HFF-Myc (cell line): ENCODE measurements at places on chromosomes 6 and 20.

DNA sequence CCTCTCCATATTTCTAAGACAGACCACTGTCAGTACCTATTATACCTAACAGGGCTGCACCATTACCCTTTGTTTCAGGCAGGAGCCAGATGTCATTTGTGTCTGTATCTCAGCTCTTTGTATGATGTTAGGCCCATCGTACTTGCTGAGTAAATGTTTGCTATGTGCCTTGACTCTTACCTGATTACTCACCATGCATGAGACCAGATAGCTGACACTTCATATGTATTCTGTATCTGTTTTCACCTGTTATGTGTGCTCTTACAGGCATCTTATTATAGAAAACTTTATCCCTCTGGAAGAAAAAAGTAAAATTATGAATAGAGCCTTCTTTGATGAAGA lies 31.7 kb upstream of the ASXL1 start:
- no peak for DNase-seq

- DNase-seq: no peak
These were observed 35.4 kb downstream of the CEP250 start for GRCh38 chr20:35490736-35491181.

- no peak for DNase-seq
These were observed 38.4 kb upstream of the TBXT start for GRCh38 chr6:166206066-166206465.

DNA sequence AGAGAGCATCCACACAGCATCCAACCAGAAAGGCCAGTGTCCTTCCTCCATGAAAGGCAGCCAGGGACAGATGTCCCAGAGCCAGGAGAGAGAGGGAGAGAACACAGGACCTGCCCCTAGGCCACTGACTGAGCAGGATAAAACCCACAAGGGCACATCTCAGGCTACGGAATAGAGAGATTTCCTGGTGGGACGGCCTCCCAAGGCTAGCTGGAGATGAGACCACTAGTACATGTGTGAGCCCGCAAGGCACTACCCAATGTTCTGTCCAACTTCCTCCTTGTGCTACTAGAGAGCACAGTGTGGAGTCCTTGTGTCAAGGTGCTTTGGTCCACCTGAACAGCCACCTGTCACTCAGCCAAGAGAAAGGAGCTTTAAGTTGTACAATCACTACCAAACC lies 44.2 kb downstream of the PLCG1 start:
- DNase-seq: no peak

- DNase-seq: no peak
These were observed 114.3 kb upstream of the CD93 start for GRCh38 chr20:23200413-23200812.

GRCh38 chr20:37531856-37532255 lies 4.2 kb upstream of the BLCAP start:
- no peak for DNase-seq

DNA sequence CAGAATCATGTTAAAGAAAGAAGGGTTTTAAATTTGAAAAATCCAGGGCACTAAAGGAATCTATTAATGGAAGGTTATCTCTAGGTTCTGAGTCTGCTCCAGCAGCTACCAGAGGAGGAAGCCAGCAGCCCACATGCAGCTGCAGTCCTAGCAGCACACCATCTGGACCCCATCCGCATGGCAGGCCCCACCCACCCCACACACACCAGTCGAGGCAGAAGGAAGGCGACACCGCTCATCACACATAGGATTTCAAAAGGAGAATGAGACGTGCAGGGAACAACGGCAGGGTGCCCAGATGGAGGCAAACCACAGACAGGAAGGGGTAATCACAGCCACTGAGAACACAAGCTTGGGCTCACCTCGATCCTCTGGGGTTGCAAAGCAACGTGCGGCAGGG lies 78.9 kb downstream of the GINS1 start:
- peak; percentile 61 for DNase-seq

- DNase-seq: no peak
These were observed 37.0 kb downstream of the AKAP7 start for GRCh38 chr6:131172222-131172621.

DNA sequence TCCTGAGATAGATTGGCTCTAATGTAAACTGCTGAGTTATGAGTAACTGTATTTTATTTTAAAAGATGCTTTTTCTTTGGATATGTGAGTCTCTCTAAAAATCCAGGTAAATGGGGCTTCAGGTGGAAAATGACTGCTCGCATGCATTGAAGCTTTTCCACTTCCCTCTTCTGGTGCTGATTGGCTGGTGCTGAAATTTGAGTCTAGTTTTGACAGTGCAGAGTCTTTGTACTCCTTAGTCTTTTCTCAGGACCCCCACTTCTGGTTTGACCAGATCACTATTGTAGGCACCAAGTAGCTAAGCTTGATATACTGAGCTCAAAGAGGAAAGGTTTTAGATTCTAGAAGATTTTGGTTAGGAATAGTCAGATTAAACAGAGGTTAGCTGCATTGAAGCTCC lies 60.7 kb upstream of the TULP4 start:
- no peak for DNase-seq

DNA sequence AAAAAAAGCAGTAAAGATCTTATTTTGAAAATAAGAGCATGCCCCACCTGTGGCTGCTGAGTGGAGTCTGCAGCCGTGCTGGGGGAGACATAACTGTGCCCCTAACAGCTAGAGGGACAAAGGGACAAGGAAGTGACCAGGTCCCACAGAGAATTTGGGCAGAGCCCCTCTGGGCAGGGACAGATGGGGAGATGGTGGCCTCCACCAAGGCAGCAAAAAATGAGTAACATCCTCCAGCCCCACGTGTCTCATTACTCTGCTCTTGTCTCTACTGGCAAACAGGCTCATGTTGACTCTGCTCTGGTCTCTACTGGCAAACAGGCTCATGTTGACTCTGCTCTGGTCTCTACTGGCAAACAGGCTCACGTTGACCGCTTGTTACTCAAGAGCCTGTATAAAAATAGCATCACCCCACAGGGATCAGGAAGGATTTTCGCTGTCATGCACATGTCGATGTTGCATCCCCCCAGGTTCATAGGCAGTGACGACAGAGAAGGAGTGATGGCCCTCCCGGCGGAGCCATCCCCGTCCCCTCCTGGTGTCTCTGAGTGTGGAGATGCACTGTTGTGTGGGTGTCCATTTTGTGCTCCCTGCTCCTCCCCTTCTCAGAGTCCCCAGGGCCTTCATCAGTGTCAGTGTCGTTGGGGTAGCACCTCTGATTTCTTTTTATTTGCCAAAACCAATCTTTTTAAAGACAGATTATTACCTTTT lies 17.3 kb upstream of the PCMTD2 start:
- no peak for DNase-seq

DNA sequence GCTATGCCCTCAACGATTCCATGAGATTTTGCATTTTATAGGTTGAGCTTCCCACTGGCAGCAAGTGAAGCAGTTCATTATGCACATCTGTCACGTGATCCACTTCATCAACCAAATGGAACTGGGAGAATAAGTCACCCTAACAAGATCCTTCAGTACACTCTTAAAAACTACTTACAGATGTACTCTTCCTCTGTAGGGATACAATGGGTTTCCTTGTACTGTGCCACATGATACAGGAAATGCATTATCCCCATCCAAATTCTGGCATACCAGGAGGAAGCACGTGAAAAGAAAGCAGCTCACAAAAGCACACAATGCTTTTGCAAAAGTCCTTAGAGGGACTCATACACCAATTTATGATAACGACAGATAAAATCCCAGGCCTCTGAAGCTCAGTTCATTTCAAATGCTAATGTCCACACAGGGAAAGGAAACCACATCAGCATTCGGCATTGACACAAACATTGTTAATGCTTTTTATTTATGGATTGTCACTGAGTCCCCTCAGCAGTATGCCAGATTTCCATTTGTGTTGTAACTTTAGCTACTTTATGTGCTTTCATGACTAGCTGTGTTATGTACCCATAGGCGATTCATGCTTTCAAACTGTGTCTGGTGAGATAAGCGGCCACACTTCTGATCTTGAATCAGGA lies 58.1 kb upstream of the REV3L start:
- no peak for DNase-seq

DNA sequence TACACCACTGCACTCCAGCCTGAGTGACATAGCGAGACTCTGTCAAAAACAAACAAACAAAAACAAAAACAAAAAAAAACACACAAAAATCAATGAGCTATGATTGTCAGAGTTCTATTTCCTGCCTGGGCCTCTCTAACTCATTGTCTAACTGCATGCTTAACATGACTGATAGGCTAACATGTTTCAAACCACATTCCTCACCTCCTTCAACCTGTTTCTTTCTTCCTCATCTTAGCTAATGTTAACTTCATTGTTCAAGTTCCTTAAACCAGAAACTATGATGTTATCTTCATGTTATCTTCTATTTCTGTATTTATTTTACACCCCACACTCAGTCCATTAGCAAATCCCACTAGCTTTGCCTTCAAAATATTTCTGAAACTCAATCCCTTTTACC lies 41.5 kb downstream of the BEND6 start:
- DNase-seq: no peak

GRCh38 chr6:46042355-46042999 lies 26.8 kb upstream of the CLIC5 start:
- DNase-seq: peak; percentile 32

- DNase-seq: peak; percentile 72
These were observed 9.0 kb downstream of the EXOC2 start for GRCh38 chr6:683742-684440.

DNA sequence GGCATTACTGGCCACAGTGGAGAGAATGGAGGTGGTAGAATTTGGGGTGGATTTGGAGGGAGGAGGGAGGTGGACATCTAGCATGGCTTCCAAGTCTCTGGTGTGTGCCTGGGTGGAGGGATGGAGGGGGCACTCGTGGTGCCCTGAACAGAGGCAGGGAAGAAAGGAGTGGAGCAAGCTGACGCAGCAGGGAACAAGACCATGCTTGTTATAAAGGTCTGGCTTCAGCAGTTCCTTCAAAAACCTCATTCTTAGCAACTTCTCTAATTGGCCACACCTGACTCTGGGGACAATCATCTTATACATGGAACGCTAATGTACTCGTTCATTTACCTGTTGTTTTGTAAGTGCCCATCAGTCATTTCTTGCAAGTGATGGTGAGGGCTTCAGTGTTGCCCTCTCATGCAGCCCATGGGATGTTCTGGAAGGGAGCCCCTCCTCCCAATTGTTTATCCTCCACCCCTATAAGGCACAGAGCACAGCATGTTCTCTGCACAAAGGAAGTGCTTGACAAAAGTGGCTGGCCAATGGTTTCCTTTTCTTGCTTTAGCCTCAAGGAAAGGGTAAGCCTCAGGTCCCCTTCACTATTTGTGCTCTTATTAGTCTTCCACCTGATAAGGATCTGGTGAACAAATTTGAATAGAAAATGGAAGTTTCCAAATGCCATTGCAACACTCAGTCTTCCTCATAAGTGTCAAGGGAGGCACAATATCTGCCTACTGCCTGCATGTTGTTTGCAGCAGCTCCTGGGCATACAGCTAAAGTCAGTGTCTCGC lies 39.3 kb downstream of the GFOD1 start:
- no peak for DNase-seq

GRCh38 chr6:121000381-121000780 lies 333.9 kb downstream of the TBC1D32 start:
- no peak for DNase-seq

GRCh38 chr20:16699293-16699692 lies 30.5 kb upstream of the SNRPB2 start:
- no peak for DNase-seq

DNA sequence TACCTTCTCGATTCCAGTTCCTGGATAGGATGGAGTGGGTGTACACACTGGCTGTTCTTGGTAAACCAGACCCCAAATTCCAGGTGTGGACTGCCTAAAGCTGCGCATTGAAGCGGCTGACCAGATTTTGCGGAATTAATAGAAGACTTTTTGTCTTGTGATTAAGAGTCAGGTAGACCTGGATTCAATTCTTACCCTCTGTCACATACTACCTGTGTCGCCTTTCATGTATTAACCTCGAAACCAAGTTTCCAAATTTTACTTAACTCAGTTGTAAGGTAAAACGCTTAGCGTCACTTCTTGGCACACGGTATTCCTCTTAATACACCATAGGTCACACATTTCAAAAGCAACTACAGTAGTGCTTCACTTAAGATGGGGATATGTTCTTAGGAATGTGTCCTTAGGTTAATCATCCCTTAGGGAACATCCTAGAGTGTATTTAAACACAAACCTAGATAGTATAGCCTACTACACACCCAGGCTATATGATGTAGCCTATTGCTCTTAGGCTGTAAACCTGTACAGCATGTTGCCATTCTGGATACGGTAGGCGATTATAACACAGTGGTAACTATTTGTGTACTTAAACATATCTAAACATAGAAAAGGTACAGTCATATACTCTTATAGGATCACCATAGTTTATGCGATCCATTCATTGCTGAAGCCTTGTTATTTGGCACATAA lies 733 bp upstream of the GOPC start:
- no peak for DNase-seq

GRCh38 chr6:53408826-53409225 lies 60.1 kb upstream of the ELOVL5 start:
- no peak for DNase-seq

- DNase-seq: peak; percentile 88
These were observed 104.7 kb upstream of the SGK1 start for GRCh38 chr6:134422426-134423231.

GRCh38 chr20:6898928-6899327 lies 131.4 kb downstream of the BMP2 start:
- DNase-seq: no peak

DNA sequence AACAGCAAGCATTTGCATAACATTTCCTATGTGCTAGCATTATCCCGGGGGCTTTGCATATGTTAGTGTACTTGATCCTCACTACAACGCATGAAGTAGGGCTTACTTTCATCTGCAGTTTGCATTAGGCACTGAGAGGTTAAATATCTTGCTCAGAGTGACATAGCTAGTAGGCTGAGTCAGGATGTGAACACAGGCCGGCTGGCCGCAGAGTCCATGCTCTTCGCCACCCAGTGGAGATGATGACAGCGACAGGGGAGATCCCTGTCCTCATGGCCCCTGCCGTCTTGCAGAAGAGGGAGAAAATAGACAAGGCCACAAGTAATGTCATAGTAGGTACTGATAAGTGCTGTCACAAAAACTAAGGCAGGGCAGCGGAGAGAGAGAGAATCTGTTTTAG lies 46.9 kb downstream of the LYRM4 start:
- DNase-seq: no peak

DNA sequence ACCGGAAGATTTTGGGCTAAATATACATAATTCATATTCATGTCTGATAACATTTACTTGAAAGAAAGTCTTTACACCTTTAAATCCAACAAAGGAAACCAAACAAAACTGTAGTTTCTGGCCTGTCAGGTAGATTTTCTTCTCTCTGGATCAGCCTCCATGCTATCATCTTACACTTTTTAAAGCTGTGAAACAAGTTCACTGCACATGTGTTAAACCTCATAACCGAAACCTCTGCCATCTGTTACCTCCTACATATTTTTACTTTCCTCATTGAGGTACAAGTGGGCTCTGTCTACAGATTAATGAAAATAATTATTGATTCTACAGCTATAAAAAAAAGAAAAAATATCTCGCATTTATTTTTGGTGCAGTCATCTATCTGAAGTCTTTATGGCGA lies 149.9 kb downstream of the RALGAPA2 start:
- DNase-seq: no peak

DNA sequence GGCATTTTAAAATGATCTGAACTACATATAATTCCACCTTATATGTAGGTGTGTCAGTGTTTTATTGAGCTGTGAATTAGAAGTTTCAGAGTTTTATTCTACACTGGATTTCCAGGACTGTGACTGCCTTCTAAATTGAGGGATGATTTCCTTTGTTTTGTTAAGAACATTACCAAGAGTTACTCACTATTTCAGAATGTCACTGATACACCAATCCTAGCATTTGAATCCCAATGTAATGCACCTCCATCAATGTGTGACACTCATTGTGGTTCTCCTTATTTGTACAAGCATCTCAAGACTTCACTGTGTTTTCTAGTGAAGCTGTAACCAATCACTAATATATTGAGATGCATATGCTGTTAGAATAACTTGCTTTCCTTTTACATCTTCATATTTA lies 86.8 kb downstream of the PLCB1 start:
- DNase-seq: no peak
